ENCODE measurements at places on chromosomes 3 and 15. TPM values are rescaled to one million over a fixed set of nuclear protein-coding genes. Genes with fewer than 3 reads are reported as not detected.

Gene HDC
- total RNA-seq, result not detected

Gene ADAMTSL3
- total RNA-seq, result 1.7 TPM

DNA sequence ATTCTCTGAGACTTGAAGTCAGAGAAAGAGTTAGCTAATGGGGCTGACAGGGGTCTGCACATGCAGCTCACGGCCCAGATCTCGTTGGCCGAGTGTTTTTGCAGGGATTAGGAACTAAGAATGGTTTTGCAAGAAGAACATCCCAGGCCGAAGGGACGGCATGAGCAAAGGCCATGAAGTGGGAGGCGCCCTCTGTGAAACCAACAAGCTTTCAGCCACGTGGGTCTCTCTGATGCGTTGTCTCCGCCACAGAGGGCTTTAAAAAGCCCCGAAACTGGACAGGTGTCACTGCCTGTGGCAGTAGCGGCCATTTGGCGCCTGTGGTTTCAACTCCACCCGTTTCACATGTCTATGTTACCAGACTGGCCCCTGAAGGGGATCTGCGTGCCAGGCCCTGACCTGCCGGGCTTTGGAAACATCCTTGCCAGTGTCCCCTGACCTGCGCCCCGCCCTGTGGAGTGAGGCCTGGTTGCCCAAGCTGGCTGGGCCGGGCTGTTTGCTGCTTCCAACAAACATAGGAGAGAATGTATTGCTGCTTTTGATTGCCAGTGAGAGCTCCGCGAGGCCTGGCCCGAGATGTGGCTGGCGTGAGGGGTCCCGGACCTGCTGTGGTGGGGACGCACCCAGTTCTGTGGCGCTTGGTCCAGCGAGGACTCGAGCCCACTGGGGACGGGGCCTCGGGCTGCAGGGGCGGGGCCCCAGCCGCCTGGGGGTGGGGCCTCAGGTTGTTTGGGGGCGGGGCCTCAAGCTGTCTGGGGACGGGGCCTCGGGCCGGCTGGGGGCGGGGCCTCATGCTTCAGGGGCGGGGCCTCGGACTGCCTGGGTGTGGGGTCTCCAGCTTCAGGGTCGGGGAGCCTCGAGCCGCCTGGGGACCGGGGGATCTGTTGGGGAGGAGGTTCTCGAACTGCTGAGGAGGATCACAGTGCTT lies 30.4 kb downstream of the GOLGA6L2 start:
- no peak for DNase-seq

DNA sequence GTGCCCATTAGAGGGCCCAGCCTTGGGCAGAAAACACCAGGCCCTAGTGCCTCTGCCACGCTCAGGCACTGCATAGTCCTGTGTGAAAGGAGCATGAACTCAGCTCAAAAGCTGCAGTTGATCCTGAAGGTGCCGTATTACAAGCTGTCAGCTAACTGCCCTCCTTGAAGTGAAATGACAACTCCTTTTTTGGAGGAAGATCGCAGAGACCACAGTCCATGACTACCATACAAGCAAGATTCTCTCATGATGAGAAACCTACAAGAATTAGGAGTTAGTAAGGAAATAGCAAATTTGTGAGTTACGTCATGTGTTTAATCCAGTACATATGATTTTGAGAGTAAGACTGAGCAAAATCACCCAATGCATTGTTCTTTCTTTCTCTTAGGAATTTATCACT lies 513.9 kb upstream of the NR2F2 start:
- no peak for DNase-seq

- no peak for DNase-seq
Measured at GRCh38 chr3:36196058-36196457, 184.2 kb upstream of the STAC start.

DNA sequence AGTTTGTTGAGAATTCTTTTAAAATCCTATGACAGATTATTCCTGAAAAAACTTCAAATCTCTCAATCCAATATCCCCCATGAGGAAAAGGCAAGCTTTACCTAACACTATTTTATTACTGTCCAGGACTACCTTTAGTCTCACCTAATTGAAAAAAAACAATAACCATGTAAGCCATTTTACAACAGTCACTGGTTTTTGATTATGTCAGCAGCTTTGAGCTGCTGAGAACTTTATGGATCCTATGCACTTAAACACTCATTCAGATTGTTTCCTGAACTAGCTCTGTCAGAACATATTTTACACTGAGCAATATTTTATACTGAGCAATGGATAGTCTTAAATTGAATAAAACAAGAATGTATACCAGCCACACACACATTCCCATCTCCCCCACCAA lies 79.9 kb downstream of the ZBBX start:
- DNase-seq, result no peak

DNA sequence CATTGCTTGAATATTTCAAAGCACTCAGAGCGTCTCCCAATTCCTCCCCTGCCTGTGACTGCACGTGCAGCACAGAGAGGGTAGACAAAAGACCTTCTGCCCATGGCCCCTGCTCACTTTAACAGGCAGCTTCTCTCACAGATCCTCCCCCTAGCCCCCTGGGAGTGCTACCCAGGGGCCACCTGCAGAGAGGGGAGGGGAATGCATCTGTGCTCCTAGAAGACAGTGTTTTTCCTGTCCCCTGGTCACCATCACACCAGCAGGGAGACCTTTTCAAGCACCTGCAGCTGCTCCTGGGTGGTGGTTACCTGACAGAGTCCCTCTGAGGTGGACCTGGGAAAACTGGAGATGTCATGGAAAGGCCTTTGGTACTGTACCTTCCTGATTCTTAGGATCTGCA lies 56.7 kb upstream of the PRR23C start:
- DNase-seq, result no peak

GRCh38 chr15:79067072-79067833 lies 23.3 kb downstream of the RASGRF1 start:
- no peak for DNase-seq

GRCh38 chr3:134326760-134327593 lies 47.3 kb downstream of the AMOTL2 start:
- peak; percentile 95 for DNase-seq

Gene CFAP44
- 0.82 TPM for total RNA-seq

DNA sequence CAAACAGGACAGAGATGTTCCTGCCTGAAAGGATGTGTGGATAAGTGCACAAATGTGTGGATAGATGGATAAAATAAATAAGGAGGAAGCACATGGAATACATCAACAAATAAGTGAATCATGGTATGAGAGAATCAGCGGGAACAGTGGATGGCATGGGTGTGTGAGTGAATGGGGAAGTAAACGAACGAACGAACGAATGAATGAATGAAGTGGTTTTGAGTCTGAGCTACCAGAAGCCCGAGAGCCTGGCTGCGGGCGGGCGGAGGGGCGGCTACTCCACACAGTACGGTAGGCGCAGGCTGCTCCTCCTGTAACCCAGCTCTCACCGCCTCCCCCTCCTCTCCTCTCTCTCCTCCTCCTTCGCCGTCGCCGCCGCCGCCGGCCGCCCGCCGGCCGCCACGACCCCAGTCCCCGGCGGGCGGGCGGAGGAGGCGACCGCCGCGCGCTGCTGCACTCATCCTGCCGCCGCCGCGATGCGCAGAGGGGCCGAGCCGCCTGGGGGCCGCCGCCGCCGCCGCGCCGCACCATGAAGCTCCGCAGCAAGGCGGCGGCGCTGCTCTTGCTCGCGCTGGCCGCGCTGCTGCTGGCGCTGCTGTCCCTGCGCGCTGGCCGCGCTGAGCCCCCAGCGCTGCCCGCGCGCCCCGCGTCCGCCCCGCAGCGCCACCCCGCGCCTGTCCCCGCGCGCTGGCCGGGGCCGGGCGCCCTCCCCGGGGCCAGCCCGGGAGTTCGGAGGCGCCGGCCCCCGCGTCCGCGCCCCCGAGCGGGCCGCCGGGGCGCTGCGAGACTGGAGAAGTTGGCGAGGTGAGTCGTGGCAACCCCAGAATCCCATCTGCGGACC lies at the start of gene GXYLT2:
GXYLT2 (plus strand) TSS at position 342 of the 841 bp plus-strand sequence; CDS start at position 530, 188 bp downstream.
- DNase-seq, result peak; percentile 50

Gene POLG
- 71.0 TPM for total RNA-seq

All from SJSA1 (cell line).